Lower leg skin (tissue), 4 donors: ENCODE measurements at places on chromosomes 3 and 15. TPM values are rescaled to one million over a fixed set of nuclear protein-coding genes. Genes with fewer than 3 reads are reported as not detected.

ST3GAL6 gene
- total RNA-seq: 40.8 TPM

CEMIP gene
- 4.7 TPM for total RNA-seq

IL17RD gene
- 5.9 TPM for total RNA-seq

LSAMP gene
- 1.2 TPM for total RNA-seq

SOX14 gene
- total RNA-seq: not detected

SLC28A2 gene
- total RNA-seq: not detected

P2RY1 gene
- 18.6 TPM for total RNA-seq

CDHR4 gene
- total RNA-seq: not detected

RAF1 gene
- total RNA-seq: 135 TPM

GOLIM4 gene
- total RNA-seq: 10.1 TPM

BCHE gene
- 5.7 TPM for total RNA-seq
